Frontal cortex (tissue), 4 donors: ENCODE measurements at places on chromosomes 4 and X.

- DNase-seq: no peak
Measured at GRCh38 chr4:4704267-4704666, 155.2 kb upstream of the MSX1 start.

GRCh38 chr4:83504996-83505395, 20.1 kb upstream of the ABRAXAS1 start:
- DNase-seq: no peak

GRCh38 chr4:164221631-164222030, 532.3 kb upstream of the SMIM31 start:
- no peak for DNase-seq

DNA sequence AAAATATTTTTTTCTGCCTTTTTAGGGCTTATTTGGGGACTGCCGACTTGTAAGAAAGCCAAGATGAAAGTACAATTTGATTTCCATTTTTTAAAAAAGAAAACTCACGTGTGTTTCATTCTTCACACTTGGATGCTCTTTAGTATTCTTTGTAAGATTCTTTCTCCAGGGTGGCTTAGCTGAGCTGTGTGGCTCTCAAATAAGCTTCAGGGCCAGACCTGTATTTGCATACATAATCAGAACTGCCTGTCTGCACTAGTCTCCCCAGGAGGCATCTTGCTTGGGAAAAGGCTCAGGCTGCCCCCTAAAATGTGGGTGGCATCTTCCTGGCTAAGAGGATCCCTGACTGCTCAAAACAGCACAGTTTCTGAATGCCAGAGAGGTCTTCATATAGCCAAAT, 498.4 kb downstream of the MID1IP1 start:
- no peak for DNase-seq
